ENCODE measurements at places on chromosomes 5 and 9.

DNA sequence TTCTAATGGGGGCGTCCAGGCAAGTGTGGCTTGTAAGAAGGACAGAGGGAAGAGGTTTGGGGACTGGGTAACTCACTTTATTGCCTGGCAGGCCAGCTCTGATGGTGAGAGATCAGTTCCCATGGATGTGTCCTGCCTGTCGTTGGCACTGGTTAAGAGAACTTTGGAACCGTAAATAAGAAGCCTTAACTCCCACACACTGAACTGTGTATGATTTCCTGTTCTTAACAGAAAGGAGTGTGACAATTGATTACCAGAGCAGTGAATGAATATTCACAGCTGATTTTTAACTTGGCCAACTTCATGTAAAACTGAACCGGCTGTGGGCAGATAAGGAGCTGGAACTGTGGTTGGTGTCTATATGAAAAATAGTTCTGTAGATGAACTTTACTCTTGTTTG lies 63.2 kb downstream of the MEGF10 start:
- no peaks in the 10 kb centered on the region for H3K4me1 ChIP-seq
- DNase-seq = no peak
- H3K36me3 ChIP-seq = no peaks in the 10 kb centered on the region
- no peak overlapping the region for H3K4me3 ChIP-seq
- H3K27ac ChIP-seq = no peak overlapping the region

DNA sequence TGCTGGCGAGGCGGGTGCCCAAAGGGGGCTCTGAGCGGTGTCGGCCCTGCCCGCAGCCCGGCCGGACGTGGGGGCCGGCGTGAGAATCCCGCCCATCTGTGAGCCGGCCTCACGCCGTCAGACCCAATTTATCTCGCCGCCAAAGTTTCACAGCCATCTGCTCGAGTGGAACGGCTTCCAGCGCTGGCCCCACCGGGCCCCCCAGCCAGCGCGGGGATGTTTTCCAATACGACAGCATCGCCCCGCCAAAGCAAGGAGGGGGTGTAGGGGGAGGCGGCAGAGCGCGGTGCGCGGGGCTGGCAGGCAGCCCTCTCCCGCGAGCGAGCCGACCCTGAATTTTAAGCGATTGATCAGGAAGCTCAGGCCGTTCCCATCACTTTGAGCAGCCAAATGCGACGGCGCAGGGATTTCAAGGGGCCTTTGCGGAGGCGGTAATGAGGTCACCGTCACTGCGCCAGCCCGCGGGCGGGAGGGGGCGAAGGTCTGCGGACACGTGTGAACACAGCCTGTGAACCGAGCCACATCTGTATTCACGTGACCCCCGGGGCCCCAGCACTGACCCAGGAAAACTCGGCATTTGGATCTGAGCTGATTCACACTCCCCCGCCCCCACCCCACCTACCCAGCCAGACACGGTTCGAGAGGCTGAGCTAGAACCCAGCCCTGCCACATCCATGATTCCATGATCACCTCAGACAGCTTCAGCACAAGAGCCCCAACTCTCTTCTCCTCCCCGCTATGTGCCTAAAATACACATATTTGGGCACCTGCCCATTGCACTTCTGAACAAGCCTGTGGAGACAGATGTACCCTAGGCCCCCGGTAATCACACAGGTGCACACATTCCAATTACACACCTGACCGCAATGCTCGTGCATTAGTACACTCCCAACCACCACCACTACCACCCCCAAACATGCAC lies 47.8 kb upstream of the PSD2 start:
- no peaks in the 10 kb centered on the region for H3K27me3 ChIP-seq
- no peaks in the 10 kb centered on the region for H3K36me3 ChIP-seq
- peak overlapping the region; percentile 39 for H3K4me3 ChIP-seq

DNA sequence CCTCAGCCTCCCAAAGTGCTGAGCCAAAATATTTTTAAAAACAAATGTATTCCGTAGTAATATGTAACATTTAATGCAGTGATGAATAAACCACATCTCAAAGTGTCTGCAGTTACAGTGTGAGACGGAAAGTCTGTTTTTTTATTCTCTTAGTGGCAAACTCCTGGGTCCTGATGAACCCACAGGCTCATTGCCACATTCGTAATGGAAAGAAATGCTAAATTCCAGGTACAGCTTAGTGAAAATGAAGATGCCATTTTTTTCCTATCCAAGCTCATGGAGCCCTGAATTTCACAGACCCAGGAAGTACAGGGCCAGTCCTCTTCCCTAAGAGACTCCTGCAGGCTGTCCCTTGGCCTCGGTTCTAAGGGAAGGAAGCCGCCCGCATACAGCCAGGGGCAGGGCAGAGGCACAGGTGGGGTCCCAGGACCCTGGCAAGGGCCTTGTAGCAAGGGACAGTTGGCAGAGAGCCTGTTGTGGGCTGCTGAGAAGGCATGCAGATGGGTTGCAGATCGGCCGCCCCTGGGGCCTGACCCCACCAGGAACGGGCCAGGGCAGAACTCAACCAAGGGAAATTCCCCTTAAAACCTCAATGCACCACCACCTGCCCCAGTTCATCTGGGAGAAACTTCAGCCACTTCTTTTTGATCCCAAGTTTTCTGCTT lies 36.2 kb downstream of the IPPK start:
- H3K27ac ChIP-seq = no peak overlapping the region
- peak; percentile 17 for DNase-seq
- H3K4me3 ChIP-seq = no peak overlapping the region

- peak within 1 kb of the TSS; percentile 77 for H3K4me3 ChIP-seq
- peak; percentile 89 for DNase-seq
- no peaks in the 10 kb centered on the region for H3K27me3 ChIP-seq
- H3K4me1 ChIP-seq = peaks cover 18% of the 10 kb centered on the region
- H3K36me3 ChIP-seq = peaks cover 6% of the 10 kb centered on the region
- H3K27ac ChIP-seq = peak within 1 kb of the TSS; percentile 87
Observed at GRCh38 chr5:151020304-151021110, at the start of gene GPX3. Gene GPX3, plus strand, starts transcription at chr5:151020591. Its CDS starts 64 bp downstream, at chr5:151020655.

GRCh38 chr9:75023846-75024245 lies 4.2 kb downstream of the CARNMT1 start:
- H3K27ac ChIP-seq = no peak overlapping the region
- no peak for DNase-seq
- peaks cover 26% of the 10 kb centered on the region for H3K4me1 ChIP-seq

GRCh38 chr9:19934301-19934871 lies 145.5 kb upstream of the SLC24A2 start:
- H3K4me1 ChIP-seq = peaks cover 7% of the 10 kb centered on the region
- H3K36me3 ChIP-seq = no peaks in the 10 kb centered on the region
- H3K27ac ChIP-seq = no peak overlapping the region
- no peaks in the 10 kb centered on the region for H3K27me3 ChIP-seq

- H3K36me3 ChIP-seq = no peaks in the 10 kb centered on the region
- H3K27me3 ChIP-seq = no peaks in the 10 kb centered on the region
- no peak overlapping the region for H3K4me3 ChIP-seq
Observed at GRCh38 chr5:167233507-167234220, 1057.8 kb upstream of the WWC1 start.

DNA sequence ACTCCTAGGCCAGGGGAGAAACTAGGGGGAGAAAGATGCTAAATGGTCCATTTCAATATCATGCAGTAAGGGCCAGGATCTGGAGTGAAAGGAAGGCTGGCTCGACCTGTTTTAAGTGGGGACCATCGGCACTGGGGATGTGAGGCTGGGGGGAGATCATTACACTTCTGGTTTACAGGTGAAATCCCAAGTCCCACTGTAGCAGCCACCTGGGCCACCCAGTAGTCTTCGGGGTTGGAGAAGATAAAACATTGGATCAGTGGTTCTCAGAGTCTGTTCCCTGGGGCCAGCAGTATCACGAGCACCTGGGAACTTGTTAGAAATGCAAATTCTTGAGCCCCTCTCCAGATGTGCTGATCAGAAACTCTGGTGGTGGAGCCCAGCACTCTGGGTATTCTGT lies 111.3 kb upstream of the ALDH1B1 start:
- H3K27me3 ChIP-seq = no peaks in the 10 kb centered on the region
- no peak for DNase-seq
- no peaks in the 10 kb centered on the region for H3K4me1 ChIP-seq
- no peaks in the 10 kb centered on the region for H3K36me3 ChIP-seq

DNA sequence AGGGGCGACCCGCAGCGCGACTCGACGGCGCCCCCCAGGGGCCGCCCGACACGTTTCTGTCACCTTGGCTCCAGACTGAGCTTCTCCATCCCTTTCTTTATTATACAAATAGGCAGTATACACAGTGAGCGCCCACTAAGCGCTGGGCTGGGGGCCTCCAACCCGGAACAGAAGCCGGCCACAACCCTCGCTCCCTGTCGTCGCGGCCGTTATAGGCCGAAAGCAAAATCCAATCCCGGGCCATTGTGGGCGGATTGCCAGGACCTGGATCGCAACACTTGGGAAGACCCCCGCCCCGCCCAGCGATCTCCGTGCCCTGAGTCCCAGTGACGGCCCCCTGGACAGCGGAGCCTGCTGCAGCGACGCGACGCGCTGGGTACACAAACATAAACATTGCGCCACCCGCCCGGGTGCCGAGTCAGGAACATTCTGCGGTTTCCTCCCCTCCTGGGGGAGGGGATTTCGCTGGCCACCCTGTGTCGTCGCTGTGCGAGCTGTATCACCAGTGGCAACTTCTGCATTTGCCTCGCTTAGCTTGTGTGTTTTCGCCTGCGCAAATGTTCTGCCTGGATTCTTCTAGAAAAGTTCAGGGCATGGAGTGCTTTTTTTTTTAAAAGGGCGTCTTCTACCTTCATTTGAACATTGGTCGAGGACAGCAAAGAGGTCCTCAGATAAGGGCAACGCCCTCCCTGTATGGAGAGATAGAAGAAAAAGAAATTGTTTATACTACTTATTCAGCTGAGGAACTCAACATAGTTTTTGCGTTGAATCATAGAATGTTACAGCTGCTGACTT lies 1.3 kb upstream of the DUSP1 start:
- H3K4me1 ChIP-seq = peaks cover 84% of the 10 kb centered on the region
- peaks cover 29% of the 10 kb centered on the region for H3K36me3 ChIP-seq
- H3K27me3 ChIP-seq = no peaks in the 10 kb centered on the region

DNA sequence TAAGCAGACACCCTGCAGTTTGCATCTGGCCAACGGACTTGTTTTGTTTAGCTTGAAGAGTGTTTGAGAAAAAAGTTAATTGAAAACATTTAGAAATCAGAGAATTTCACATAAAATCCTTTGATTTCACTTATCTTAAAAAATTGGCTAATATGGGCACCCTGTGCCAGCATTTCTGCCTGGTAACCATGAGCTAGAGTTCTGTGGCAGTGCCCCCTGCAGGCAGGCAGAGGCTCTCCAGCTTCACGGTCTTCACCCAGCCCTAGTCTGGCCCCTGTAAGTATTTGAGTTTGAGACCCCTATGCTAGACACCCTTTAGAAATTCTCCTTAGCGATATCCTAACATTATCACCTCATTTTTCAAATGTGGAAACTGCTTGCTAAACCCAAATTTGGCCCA lies 18.8 kb upstream of the FANCC start:
- no peak overlapping the region for H3K4me3 ChIP-seq
- no peaks in the 10 kb centered on the region for H3K4me1 ChIP-seq
- no peak for DNase-seq

DNA sequence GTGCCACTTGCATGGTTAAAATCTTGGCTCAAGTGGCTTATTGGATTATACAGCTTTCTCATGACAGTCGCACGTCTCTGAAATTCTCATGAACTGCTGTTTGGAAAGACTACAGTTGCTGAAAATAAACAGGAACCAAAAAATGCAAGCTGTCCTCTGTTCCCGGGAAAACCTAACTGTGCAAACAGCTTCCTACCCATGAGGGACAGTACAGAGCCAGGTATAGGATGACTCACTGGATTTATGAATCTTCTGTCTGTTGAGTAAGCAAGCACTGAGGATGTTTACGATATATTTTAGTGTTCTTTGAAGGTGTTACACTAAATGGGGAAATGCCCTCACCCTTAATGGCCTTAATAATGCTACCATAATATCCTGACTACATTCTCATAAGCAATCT lies 380.3 kb upstream of the TNC start:
- H3K27ac ChIP-seq = no peak overlapping the region
- no peak overlapping the region for H3K4me3 ChIP-seq

GRCh38 chr5:173265433-173265832 lies 30.4 kb upstream of the NKX2-5 start:
- DNase-seq = no peak
- H3K36me3 ChIP-seq = no peaks in the 10 kb centered on the region
- H3K27ac ChIP-seq = no peak overlapping the region
- H3K27me3 ChIP-seq = no peaks in the 10 kb centered on the region

DNA sequence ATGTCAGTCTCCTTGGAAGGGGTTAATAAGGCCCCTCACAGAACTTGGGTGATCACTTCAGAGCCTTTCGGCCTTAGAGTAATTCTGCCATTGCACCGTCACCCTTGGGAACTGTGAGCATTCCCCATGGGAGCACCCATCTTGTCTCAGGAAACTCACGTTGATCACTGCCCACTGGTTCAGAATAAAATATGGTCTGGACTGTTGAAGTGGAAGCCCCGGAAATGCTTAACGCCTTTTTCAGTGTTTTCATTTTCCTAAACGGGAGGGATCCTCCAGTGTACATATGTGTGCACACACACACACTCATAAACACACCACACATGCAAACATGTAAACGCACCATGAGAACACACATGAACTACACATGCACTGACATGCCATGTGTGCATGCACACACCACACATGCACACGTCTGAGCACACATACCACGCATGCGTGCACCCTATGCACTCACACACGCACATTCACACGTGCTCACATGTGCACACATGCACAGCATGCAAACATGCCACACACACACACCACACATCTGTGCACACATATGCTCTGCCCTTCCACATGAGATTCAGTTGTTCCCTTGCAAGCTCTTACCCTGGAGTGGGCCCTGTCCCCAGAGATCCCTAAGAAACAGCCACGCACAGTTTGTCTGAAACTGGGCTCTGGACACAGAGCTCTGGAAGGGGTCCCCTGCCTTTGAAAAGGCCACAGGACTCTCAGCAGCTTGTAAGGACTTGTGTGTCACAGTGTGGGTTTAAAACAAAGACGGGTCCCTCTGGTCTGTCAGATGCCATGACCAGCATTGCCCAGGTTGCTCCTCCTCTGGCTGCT lies 17.0 kb downstream of the MRPL36 start:
- no peaks in the 10 kb centered on the region for H3K36me3 ChIP-seq
- peaks cover 9% of the 10 kb centered on the region for H3K27me3 ChIP-seq
- no peak overlapping the region for H3K27ac ChIP-seq
- no peak for DNase-seq
- H3K4me1 ChIP-seq = no peaks in the 10 kb centered on the region

GRCh38 chr5:1795506-1795905 lies 4.1 kb downstream of the MRPL36 start:
- no peaks in the 10 kb centered on the region for H3K27me3 ChIP-seq
- no peak overlapping the region for H3K4me3 ChIP-seq
- peaks cover 29% of the 10 kb centered on the region for H3K36me3 ChIP-seq

- no peak overlapping the region for H3K27ac ChIP-seq
- no peak for DNase-seq
- H3K27me3 ChIP-seq = peaks cover 10% of the 10 kb centered on the region
- peaks cover 38% of the 10 kb centered on the region for H3K36me3 ChIP-seq
- no peaks in the 10 kb centered on the region for H3K4me1 ChIP-seq
- H3K4me3 ChIP-seq = no peak overlapping the region
Observed at GRCh38 chr5:169701910-169702451, 64.9 kb downstream of the DOCK2 start.

- no peak overlapping the region for H3K4me3 ChIP-seq
- H3K4me1 ChIP-seq = no peaks in the 10 kb centered on the region
- peaks cover 15% of the 10 kb centered on the region for H3K36me3 ChIP-seq
- DNase-seq = peak; percentile 14
- no peak overlapping the region for H3K27ac ChIP-seq
- no peaks in the 10 kb centered on the region for H3K27me3 ChIP-seq
Observed at GRCh38 chr5:131460867-131461572, 174.0 kb downstream of the RAPGEF6 start.
